Kidney (tissue), 22 donors: ENCODE measurements at places on chromosomes 16 and 17. TPM values are rescaled to one million over a fixed set of nuclear protein-coding genes. Genes with fewer than 3 reads are reported as not detected.
A peak's percentile ranks its signal among the peaks of the same experiment; 100 is the strongest.

GRCh38 chr16:50386139-50386538, 17.4 kb upstream of the BRD7 start:
- no peak for DNase-seq

- no peak for DNase-seq
Measured at GRCh38 chr16:26175944-26176343, 484.2 kb downstream of the HS3ST4 start.

- no peak for DNase-seq
Measured at GRCh38 chr17:44361292-44362260, 2.1 kb downstream of the FAM171A2 start.

DNA sequence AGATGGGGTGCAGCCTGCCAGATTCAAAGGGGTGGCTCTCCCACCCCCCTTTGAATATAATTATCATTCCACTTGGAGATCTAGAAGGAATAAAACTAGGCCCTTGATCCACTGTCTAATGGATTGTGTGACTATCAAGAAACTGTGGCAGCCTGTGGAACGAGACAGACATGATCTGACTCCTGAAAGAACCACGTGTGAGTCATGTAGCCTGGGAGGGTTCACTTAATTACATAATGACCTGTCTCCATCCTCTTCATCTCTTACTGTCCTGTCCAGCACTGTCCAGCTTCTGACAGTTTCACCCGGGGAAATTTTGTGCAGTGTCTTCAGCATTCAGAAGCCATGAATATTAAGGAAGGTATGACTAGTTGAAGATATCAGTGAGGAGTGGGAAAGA, 43.3 kb upstream of the CDH13 start:
- DNase-seq = no peak

Gene SMIM5
- polyA plus RNA-seq = 63.0 TPM

Gene ERN2
- not detected for polyA plus RNA-seq

GRCh38 chr17:44827863-44828262, 2.2 kb downstream of the GJC1 start:
- no peak for DNase-seq

DNA sequence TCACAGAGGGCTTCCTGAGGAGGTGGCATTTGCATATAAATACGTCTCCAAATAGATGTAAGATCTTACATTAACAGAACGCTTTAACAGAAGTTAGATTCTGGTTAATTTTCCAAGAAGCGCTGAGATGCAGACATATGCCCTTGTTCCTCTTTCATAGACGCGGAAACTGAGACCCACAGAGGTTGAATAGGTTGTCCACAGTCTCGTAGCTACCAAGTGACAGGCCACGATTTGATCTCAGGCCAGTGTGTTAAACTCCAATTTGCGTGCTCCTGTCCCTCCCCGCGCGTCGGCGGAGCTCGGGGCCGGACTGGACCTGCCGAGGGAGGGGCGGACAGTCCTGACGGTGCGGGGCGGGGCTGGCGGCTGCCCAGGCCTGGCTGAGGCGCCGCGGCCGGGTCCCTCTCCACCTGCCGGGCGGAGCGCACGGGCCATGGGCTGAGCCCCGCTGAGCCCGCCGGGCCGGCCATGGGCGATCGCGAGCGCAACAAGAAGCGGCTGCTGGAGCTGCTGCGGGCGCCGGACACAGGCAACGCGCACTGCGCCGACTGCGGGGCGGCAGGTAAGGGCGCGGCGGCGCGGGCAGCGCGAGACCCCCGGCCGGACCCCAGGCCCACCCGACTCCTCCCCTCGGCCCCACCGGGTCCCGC, at the start of gene ADAP2:
Gene ADAP2, plus strand, starts transcription at position 402 of the 653 bp plus-strand sequence. Its CDS starts 70 bp downstream, at position 472.
- peak; percentile 42 for DNase-seq

Gene NPIPB13
- 1.2 TPM for polyA plus RNA-seq

GRCh38 chr17:75152922-75153779, 1.2 kb downstream of the JPT1 start:
- no peak for DNase-seq

- no peak for DNase-seq
Measured at GRCh38 chr17:22707626-22708025, 1015.3 kb downstream of the KCNJ18 start.

- DNase-seq = no peak
Measured at GRCh38 chr17:34999456-34999855, 19.1 kb downstream of the LIG3 start.

Gene STH
- not detected for polyA plus RNA-seq

GRCh38 chr16:89057738-89058137, 35.9 kb upstream of the ACSF3 start:
- DNase-seq = no peak

DNA sequence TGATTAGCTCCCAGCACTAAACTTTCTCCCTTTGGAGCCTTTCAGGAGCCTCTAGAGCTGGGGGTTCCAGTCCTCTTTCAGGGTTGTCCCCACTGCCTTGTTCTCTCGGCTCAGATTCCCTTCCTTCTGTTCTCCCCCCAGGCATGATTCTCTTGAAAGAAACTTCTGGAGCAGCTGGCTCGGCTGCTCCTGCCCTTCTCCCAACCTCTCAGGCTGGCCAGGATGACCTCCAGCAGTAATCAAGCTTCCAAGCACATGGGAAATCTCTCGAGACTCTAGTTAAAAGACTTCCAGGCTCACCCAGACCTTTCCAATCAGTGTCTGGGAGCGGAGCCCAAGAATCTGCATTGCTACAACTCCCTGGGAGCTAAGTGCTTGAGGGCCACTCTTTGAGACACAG, 3.6 kb downstream of the SDK2 start:
- DNase-seq = no peak

Gene NPIPA8
- 4.8 TPM for polyA plus RNA-seq

- DNase-seq = no peak
Measured at GRCh38 chr16:85274501-85274900, 162.2 kb upstream of the CIBAR2 start.

DNA sequence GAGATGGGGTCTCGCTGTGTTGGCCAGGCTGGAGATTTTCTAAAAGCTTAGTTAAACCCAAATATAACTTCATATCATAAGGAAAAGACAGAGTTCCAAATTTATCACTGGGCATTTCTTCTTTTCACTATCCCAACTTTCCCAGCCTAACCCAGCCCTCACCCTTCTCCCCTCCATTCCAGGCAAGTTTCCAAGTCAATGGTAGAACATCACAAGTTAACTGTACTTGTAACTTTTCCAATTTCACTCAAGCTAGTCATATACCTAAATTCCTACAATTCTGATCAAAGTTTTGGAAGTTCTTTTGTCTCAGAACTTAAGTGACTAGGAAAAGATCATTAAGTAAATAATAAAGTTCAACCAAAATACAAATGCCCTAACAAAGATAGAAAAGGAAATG, 61.2 kb downstream of the USP32 start:
- no peak for DNase-seq

DNA sequence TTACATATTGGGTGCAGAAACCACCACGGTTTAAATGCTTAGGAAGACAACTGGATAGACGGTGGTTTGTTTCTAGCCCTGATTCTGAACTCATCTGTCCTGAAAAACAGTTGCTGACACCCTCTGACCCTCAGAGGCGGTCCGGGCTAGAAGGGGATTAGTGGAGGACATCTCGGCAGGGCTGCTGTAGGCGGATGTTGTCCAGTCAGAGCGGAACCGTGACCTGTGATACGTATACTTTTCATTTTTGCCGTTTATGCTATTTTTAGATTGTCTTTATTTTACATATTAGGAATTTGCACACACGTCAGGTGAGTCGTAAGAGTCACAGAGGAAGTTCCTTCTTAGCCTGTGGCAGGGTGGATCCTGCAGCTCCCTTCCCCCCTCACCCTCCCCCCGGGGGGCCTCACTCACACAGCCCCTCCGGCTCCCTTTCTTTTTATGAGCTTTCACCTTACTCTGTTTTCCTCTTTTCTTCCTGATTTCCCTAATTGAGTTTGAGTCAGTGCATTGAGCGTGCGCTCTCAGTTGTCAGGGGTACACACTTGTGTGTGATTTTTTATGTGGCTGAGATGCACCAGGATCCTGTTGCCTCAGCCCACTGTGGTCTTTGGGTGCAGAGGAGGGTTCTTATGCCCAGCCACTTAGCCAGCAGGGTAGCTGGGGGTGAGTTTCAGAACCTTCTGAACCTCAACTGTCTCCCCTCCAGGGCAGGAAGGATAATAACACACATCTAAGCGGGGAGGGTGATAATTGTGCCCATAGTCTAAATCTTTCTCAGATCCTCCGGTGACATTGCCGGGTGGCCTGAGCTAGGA, 211.1 kb upstream of the CHMP6 start:
- DNase-seq = no peak

Gene RGS11
- polyA plus RNA-seq = 2.5 TPM

Gene RAP1GAP2
- polyA plus RNA-seq = 6.8 TPM

Gene INTS2
- 2.2 TPM for polyA plus RNA-seq

Gene CDH13
- polyA plus RNA-seq = 4.8 TPM

DNA sequence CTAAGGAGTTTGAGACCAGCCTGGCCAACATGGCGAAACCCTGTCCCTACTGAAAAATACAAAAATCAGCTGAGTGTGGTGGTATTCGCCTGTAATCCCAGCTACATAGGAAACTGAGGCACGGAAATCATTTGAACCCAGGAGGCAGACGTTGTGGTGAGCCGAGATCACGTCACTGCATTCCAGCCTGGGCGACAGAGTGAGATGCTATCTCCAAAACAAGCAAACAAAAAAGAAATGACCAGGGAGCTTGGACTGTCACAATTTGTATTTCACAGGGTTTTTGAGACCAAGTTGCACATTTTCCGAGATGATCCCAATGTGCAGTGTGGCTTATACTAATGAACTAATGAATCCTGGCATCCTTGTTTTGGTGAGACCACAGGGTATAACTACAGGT, 156.5 kb downstream of the SLC39A11 start:
- DNase-seq = no peak

- no peak for DNase-seq
Measured at GRCh38 chr17:30256756-30257506, 21.4 kb upstream of the SLC6A4 start.

Gene ODAD4
- 4.6 TPM for polyA plus RNA-seq

DNA sequence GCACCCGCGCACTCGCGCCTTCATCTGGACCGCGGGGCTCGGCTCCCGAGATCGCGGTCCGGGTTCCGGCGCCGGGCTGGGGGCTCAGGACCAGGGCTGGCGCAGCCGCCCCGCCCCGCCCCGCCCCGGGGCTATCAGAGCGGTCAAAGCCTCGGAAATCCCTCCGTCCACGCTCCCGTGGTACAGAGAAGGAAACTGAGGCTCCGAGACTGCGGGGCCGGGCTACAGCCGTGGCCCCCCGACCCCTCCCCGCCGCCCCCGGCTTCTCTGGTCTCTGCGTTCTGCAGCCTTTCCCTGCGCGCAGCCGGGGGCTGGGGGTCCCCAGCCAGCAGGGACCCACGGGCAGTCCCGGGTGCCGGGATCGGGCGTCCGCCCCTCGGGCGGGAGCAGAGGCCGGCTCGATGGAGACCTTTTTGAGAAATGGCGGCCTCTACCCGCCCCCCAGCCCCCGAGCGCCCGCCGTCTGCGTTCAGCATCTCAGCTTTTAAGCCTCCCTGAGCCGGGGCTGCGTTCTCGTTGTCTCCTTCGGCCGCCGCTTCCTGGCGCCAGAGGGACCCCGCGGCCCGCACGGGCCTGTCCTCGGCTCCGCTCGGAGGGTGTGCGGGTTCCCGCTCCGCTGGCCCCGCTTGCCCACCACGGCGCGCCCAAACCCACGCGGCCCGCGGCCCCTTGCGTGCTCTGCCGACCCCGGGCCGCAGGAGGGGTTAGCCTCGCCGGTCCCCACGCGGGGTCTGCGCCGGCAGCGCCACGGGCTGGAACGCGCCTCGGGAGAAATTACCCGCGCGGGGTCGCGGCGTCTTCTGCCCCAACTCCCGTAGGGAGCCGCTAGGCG, 1.5 kb upstream of the NPTX1 start:
- no peak for DNase-seq

- no peak for DNase-seq
Measured at GRCh38 chr17:44155488-44155887, 13.8 kb downstream of the HROB start.

- peak; percentile 69 for DNase-seq
Measured at GRCh38 chr16:86761111-86762031, 183.0 kb downstream of the FOXL1 start.

GRCh38 chr16:155031-155398, 2.6 kb downstream of the HBZ start:
- no peak for DNase-seq

- no peak for DNase-seq
Measured at GRCh38 chr17:2395258-2396181, 5.3 kb downstream of the MNT start.

DNA sequence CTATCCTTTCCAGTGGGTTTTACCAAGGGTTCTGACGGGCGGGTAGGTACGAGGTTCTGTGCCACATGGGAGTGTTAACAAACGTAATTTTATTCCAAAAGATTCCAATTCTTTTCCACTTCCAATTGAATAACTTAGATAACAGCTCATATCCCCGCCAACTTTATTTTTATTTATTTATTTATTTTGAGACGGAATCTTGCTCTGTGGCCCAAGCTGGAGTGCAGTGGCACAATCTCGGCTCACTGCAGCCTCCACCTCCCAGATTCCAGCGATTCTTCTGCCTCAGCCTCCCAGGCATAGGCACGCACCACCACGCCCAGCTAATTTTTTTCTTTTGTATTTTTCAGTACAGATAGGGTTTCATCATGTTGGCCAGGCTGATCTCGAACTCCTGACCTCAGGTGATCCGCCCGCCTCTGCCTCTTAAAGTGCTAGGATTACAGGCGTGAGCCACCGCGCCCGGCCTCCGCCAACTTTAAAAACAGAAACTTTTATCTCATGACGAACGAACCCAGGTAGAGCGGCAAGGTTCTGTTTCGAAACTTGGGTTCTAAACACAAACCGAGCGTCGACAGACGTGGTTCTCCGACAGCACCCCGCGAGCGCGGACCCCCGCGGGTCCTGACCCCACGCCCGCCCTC, 613 bp downstream of the ECI1 start:
- DNase-seq = peak; percentile 65

Gene MMP25
- polyA plus RNA-seq = 0.65 TPM

GRCh38 chr17:27993161-27993695, 49.2 kb upstream of the NLK start:
- DNase-seq = no peak

- DNase-seq = peak; percentile 81
Measured at GRCh38 chr17:38702916-38703741, 1.9 kb upstream of the MLLT6 start.

- no peak for DNase-seq
Measured at GRCh38 chr17:82338858-82339633, 5.5 kb upstream of the SECTM1 start.

DNA sequence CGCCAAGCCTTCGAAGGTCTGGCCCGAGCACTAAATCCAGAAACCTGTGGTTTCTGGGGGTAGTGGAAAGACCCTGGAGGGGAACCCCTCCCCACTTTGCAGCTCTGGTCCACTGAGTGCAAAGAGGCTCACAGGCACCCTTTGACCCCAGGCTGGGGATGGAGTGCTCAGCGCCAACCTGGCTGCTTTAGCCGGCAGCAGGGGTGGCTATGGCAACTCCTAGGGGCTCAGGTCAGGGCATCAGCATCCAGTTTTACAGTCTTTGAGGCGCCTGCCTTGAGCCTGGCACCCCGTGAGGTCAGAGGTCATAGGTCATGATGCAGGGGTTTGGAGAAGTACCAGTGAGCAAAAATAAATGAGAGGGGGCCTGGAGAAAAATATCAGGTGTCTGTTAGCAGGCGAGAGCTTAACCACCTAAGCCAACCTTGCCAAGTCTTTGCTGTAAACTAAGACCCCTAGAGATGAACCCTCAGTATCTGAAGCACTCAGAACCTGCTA, 17.9 kb downstream of the CA7 start:
- DNase-seq = no peak

Gene CCL22
- polyA plus RNA-seq = not detected

- peak; percentile 60 for DNase-seq
Measured at GRCh38 chr16:89248196-89248982, 30.9 kb downstream of the ZNF778 start.

GRCh38 chr16:66441586-66442375, 14.7 kb downstream of the BEAN1 start:
- DNase-seq = no peak

GRCh38 chr16:15932939-15933338, 16.5 kb upstream of the ABCC1 start:
- no peak for DNase-seq

- DNase-seq = no peak
Measured at GRCh38 chr16:17382949-17383863, 87.6 kb downstream of the XYLT1 start.
